ENCODE measurements at places on chromosomes 3 and 15.

- no peak for DNase-seq
Measured at GRCh38 chr3:167487556-167487955, 13.7 kb upstream of the SERPINI2 start.

DNA sequence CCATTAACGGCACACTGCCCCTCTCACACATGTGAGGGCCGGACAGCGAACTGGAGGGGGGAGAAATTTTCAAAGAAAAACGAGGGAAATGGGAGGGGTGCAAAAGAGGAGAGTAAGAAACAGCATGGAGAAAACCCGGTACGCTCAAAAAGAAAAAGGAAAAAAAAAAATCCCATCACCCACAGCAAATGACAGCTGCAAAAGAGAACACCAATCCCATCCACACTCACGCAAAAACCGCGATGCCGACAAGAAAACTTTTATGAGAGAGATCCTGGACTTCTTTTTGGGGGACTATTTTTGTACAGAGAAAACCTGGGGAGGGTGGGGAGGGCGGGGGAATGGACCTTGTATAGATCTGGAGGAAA lies 1.5 kb downstream of the SOX2 start:
- no peak for DNase-seq

- no peak for DNase-seq
Measured at GRCh38 chr3:43870844-43871626, 180.3 kb downstream of the ABHD5 start.

- DNase-seq, result no peak
Measured at GRCh38 chr15:86236356-86237110, 156.9 kb downstream of the AGBL1 start.

DNA sequence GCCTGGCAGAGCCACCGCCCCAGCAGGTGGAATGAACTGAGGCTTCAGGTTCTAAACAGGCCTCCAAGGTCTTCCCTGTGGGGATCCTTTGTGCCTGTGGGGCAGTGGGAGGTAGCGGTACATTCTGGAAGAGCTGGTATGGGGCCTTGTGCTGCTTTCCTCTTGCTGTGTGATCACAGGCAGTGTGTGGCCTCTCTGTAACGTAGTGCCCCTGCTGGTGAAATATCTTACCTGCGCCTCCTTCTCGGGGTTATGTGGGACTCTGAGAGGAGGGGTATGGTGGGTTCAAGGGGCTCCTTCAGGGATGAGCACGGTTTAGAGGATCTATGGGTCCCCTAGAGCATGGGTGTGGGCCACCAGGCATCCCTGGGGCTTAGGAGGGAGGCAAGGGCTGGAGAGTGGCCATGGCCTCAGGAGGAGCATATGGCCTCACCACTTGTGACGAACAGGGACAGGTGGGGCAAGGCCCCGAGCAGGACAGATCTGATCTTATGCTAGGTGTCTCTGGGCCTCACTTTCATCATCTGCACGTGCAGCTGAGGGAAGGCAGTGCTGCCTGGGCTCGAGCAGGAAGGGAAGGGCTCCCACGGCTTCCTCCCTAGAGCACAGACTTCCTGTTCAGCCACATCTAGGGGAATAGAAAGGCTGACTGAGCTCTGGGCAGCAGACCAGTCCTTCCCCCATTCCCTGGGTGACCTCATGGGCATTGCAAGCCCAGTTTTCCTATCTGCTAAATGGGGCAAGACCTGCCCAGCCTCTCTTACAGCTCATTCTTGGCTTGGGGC lies 1.9 kb upstream of the ALS2CL start:
- DNase-seq, result peak; percentile 35

- no peak for DNase-seq
Measured at GRCh38 chr3:72839057-72839456, 9.2 kb downstream of the SHQ1 start.

DNA sequence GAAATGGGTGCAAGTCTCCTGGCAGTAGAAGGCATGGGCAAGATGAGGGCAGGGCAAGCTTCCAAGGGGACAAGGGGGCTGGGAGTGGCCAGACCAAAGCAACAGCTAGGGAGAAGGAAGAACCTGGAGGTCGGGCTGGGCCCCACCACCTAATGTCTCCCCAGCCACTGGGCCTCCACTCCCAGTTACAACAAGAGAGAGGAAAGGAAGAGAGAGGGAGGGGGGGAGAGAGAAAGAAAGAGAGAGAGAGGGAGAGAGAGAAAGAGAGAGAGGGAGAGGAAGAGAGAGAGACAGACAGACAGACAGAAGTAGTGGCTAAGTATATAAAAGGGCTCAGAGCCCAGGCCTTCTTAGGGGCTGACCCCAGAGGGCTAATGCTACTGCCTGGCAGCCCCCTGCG lies 6.9 kb downstream of the DUSP7 start:
- DNase-seq, result no peak

DNA sequence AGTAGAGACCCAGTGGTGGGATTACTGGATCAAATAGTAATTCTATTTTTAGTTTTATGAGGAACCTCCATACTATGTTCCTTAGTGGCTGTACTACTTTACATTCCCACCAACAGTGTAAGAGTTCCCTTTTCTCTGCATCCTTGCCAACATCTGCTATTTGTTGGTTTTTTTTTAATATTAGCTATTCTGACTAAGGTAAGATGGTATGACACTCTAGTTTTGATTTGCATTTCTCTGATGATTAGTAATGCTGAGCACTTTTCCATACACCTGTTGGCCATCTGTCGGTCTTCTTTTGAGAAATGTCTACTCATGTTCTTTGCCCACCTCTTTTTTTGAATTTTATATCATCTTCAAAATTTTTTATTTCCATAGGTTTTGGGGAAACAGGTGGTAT lies 34.2 kb upstream of the RAP2B start:
- DNase-seq, result no peak

DNA sequence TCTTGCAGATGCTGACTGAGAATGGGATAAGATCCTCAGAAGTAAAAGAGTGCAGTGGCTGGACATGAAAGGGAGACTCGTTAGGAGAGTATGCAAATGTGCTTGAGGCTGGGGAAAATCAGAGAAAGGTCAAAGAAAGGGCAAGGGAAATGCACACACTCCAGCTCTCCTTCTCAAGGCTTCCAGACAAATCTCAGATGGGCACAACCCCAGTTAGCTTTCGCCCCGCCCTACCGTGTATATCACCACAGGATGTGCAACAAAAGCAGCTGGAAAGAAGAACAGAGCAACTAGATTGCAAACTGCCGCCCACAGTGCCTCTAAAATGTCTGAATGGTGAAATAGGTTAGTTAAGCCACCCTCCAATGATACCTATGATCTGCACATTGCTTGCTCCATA lies 63.9 kb downstream of the CERS3 start:
- no peak for DNase-seq

DNA sequence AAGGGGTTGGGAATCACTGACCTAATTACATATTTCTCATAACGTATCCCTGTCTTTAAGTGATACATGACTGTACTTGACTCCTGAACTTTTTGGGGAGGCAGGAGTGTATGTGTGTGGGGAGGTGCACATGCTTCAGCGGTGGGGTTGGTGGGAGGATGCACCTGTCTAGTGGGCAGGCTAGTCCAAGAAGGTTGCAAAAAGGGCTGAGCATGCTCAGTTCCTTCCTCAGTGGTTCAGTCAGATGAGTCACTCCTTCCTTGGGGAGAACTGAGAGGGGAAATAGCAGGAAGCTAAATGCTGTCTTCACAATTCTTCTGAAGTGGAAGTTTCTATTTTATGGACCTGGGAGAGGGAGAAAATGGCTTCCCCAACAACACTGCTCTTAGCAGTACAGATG lies 24.6 kb upstream of the AP4E1 start:
- no peak for DNase-seq

DNA sequence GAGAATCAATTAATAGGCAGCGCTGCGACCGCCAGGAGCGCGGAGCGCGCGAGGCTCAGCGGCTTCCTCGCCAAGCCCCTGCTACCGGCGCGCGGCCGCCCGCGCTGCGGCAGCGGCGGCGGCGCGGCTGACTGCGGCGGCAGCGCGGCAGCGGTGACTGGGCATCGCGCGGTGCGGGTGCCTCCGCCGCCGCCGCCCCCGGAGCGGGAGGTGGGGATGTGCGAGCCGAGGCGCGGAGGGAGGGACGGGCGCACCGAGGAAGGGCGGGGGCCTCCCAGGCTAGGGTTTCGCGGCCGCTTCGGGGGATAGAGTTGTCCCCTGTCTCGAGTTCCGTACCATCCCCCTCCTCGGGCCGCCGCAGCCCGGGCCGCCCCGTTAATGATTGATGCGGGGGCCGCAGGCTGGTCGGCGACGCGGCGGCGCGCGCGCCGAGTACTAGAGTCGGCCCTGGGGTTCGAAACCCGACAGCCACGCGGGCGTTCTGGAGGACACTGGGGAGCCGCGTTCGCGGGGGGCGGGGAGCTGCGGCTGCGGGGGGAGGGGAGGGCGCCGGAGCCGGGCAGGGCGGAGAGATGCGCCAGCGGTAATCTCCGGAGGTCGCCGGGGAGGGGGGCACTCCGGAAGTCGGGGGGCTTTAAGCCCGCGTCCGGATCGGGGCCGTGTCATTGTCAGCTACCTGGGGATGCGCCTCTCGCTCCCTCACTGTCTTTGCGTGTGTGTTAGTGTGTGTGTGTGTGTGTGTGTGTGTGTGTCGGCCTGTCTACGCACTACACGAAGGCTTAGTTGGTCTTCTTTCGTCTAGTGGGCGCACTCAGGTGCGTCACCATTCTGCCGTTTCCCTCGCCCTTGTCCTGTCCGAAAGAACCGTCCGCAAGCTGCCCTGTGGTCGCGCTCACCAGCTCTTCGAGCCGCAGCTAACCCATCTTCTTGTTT lies at the start of gene PAQR9:
Gene PAQR9 (minus strand): TSS at position 159 of the 933 bp plus-strand sequence. CDS start 338 bp downstream, outside the sequence.
- DNase-seq, result no peak

DNA sequence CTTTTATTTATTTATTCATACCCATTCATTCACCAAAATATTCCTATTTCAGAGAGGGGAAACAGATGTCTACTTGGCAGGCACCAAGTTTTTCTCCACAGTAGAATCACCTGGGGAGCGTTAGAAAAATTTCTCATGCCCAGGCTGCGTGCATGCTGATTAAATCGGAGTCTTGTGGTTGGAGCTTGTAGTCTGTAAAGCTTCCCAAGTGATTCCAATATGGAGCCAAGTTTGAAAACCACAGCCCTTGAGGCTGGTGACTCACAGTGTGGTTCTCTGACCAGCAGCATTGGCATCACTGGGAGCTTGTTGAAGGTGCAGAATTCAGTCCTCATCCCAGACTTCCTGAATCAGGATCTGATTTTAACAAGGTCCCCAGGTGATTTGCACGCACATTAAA lies 49.7 kb downstream of the PDHB start:
- DNase-seq, result no peak

GRCh38 chr3:30605706-30606300 lies 598 bp upstream of the TGFBR2 start:
- DNase-seq, result no peak

DNA sequence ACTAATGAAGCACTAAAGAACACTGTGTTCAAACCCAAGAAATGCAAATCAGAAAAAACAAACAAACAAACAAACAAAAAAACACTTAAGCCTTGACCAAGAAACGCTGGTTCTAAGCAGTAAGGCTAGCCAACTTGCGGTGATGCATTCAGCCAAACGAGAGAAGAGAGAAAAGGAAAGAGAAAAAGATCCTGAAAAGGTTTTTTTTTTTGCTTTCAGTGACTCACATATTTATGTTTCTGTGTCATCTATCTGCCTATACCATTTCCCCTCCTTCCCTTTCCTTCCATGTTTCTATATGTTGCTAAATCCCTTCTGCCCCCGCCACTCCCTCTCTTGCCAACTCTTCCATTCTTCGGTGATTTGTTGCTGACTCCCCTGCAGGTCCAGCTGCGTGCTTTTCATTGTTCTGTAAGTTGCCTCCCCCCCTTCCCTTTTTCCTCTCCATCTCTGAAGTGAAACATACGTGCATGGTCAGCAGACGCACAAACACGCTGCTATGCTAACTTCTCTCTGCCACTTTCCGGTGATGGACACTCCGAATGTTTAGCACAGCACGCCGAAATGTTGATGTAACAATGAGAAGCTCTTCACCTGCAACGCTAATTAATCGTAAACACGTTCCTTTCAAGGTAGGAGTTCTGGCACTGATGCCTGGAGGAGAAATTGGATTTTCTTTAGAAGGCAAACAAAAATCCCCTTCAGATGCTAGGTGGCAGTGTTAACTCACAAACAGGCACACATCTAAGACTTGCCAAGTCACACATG lies 154.4 kb downstream of the TUSC7 start:
- no peak for DNase-seq

DNA sequence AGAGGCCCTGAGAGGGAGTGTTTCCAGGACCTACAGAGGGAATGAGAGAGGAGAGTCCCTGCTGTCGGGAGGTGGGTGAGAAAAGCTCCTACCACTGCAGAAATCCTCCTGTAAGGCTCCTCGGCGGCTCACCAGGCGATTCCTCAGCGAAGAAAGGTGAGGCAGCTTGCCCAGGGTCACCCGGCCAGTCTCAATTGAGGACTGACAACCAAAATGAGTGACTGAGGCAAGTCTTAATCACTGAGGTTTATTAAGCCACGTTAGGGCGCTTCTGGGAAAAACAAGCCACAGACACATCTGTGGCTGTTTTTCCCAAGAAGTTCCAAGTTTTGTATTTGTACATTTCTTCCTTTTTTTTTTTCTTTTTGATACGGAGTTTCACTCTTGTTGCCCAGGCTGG lies 48.5 kb downstream of the ZDHHC19 start:
- DNase-seq, result no peak

DNA sequence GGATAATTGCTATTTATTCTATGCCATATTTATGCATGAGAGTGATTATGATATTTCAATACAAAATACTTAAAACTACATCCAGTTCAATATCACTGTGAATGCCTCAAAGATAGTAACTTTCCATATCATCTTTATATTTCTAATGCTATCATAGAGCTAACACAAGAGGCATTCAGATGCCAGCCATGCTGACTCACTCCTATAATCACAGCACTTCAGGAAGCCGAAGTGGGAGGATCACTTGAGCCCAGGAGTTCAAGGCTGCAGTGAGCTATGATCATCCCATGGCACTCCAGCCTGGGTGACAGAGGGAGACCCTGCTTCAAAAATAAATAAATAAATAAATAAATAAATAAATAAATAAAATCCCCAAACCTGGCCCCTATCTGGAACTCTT lies 498.7 kb downstream of the EPHA3 start:
- no peak for DNase-seq

DNA sequence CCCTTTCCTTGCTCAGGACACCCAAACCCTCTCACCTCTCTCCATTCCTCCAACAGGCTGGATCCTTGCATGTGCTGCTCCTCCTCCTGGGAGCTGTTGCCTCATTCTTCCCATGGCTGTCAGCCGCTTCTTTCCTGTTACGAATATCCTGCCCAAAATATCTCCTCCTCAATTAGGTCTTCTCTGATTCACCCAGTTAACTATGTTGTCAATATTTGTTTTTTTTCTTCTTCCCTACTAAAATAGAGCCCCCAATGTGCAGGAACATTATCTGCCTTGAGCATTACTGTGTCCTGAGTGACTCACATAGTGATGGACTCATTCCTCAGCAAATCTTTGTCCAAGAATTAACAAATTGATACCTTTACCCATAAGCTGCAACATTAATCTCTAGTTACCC lies 357.2 kb downstream of the CLSTN2 start:
- no peak for DNase-seq

DNA sequence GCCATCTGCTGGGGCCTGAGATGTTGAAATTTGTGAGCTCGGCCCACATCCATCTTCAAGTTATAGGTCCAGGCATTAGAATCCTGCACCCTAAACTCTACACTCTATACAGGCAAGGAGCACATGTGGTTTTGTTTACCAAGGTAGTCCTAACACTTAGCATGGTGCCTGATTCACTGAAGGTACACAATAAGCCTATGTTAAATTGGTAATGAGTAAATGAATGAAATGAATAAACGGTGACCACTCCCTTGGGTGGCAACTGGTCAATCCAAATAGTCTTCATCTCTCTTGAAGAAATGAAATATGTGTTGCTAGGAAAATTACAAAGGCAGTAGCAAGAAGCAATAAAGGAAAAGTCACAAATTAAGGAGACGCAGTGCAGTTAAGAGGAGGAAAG lies 359.3 kb upstream of the UBE2E2 start:
- DNase-seq, result no peak

All from activated effector memory CD4-positive, alpha-beta T cell treated with Interleukin-2 at 50 U/mL for 16 hours (primary cell).